ENCODE measurements at places on chromosomes 3 and 15.

DNA sequence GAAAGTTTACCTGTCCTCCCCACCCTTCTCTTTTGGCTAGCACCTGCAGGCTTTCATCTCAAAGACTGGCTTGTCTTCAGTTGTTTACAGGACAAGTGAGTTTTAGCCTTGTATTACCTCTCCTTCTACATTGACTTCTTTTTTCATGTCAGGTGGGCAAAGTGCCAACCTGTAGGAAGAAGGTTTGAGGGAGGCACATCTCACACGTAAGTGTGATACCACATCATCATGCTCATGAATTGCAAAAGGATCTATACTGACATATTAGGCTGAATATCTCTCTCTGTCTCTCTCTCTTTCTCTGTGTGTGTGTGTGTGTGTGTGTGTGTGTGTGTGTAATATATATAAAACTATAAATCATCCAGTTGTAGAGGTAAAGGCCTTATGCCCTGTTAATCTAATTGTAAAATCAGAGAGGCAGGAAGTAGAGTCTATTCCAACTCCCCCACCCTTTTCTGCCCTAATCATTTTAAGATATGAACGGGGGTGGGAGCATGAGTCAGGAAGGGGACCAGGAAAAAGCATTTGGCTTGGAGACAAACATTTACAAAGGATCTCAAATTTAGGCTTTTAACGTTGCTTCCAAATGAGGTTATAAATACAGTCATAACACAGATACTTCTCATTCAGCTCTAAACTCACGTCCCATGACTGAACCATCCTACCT is 107.0 kb upstream of the PFN2 start:
- DNase-seq: no peak

DNA sequence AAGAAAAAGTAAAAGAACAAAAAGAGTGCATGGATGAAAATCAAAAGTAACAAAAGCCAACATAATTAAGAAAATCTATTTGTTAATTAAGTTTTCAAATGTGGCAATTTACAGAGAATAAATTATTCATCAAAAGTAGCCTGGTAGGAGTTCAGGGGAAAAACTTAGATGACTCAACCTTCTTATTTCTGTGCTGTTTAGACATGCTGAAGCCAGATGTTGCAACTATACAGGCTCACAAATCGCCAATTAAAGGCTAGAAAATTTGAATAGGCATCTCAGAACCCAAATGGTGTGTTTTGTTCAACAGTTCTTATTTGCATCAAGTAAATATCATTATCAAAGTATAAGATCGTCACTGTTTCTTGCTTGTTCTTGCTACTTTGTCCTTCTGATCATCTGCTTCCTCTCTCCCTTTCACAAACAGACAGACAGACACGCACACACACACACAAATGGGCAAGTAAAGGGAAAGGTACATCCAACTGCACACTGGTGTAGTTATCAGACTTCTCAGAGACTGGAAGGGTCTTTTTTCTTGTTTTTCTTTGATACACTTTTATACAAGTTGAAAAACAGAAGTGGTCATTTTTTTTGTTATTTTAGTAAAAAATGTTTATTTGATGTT is 572.2 kb downstream of the MECOM start:
- DNase-seq: no peak

GRCh38 chr15:35912196-35912595 is 366.2 kb upstream of the DPH6 start:
- no peak for DNase-seq

DNA sequence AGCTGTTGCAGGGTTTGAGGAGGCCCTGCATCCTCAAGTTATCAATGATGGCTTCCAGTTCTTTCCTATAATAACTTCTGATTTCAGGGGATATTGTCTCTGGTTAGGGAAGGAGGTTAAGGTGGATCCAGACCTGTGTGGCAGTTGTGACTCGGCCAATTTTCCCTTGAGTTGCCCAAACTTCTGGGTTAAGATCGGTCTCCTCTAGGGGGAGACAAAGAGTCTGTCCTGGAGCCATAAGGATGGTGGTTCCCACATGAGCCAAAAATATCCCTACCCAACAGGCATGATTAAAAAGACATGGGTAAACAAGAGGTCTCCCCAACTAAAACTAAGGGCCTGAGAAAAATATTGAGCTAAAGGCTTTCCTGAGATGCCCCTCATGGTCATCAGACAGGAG is 227.5 kb upstream of the MDFIC2 start:
- DNase-seq: no peak

GRCh38 chr15:78923480-78924360 is 21.1 kb downstream of the CTSH start:
- DNase-seq: no peak

GRCh38 chr3:184788751-184789150 is 23.2 kb upstream of the VPS8 start:
- DNase-seq: no peak

GRCh38 chr3:185733980-185734724 is 90.7 kb downstream of the IGF2BP2 start:
- peak; percentile 75 for DNase-seq

- DNase-seq: no peak
Measured at GRCh38 chr15:91491101-91491950, 362.2 kb upstream of the SLCO3A1 start.

DNA sequence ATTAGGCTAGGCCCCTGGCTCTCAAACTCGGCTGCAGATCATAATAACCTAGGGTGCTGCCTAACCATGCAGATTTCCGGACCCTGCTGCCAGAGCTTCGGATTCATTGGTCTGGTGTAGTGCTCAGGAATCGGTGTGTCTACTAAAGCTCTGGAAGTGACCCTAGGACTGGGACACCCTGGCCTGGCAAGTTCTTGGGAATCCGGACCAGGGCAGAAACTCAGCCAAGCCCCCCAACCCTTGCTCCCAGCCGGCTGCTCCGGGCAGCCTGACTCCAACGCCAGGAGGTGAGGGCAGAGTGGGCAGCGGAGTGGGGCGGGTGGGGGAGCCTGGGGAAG is 23.0 kb downstream of the IGDCC3 start:
- DNase-seq: no peak

DNA sequence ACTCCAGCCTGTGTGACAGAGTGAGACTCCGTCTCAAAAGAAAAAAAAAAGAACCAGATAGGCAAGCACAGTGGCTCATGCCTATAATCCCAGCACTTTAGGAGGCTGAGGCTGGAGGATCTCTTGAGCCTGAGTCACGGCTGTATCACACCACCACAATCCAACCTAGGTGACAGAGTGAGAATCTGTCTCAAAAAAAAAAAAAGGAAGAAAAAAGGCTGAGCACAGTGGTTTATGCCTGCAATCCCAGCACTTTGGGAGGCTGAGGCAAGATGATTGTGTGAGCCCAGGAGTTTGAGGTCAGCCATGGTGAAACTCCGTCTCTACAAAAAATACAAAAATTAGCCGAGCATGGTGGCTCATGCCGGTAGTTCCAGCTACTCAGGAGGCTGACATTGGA is 5.6 kb upstream of the NICN1 start:
- no peak for DNase-seq

DNA sequence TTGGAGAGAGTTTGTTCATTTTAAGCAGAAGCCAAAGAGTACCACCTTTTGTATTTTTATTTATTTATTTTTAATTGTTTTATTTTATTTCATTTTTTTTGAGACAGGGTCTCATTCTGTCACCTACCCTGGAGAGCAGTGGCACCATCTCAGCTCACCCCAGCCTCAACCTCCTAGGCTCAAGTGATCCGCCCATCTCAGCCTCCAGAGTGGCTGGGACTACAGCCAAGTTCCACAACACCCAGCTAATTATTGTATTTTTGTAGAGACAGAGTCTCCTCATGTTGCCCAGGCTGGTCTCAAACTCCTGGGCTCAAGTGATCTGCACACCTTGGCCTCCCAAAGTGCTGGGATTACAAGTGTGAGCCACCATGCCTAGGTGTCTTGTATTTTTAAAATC is 9.6 kb downstream of the CCR8 start:
- DNase-seq: no peak

GRCh38 chr15:35061161-35061824 is 23.8 kb downstream of the NANOGP8 start:
- no peak for DNase-seq

DNA sequence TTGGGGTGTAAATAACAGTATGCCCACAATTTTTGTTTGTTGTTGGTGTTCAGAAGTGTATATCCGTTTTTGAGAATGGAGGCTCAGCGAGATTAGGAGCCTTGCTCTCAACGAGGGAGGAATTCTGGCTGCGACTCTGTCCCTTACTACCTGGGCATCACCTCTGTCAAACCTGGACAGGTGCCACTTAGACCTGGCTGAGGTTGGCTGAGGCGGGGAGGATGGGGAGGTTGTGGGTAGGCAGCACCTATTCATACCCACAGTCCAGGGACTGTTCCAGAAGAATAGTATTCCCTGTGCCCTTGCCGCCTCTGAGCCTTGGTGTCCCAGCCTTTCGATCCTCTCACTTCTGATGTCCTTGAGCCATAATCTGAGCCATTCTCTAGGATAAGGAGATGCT is 99.9 kb downstream of the LINGO1 start:
- no peak for DNase-seq

DNA sequence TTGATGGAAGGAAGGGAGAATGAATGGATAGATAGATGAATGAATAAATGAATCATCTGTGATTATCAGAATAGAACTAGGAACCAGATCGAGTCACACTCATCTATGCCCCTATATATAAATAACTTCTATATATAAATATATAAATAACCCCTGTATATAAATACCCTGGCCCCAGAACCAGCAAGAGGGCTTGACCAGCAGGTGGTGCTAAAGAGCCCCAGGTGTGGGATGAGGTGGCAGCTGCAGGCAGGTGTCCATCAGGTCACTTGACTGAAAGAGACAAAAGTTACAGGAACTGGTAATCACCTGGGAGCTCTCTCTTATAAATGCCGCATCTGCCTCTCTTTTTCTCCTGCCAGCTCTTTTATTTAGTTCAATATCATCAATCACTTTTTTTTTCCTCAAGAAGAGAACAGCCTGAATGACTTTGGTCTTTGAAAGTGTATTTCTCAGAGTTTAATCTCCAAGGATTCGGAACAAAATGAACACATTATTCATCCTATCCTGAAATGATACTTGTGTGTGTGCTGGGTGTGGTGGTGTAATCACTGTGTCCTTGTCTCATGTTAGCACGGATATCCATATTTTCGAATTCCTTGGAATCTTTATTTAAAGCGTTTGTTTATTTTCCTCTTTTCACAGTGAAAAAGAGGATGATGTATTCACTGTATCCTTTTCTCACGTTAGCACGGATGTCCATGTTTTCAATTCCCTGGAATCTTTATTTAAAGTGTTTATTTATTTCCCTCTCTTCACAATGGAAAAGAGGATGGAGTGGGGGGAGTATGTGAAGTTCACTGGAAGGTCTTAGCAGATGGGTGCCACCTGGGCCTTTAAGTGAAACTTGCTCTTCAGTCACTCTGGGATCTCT is 35.4 kb upstream of the ATG7 start:
- peak; percentile 74 for DNase-seq

GRCh38 chr3:25572919-25573385 is 91.8 kb downstream of the TOP2B start:
- no peak for DNase-seq

GRCh38 chr3:135621184-135621920 is 344.2 kb upstream of the PPP2R3A start:
- DNase-seq: no peak

GRCh38 chr3:112759681-112760080 is 87.0 kb downstream of the CD200R1L start:
- DNase-seq: no peak

GRCh38 chr3:44762170-44762677 is 630 bp downstream of the KIF15 start:
- no peak for DNase-seq

DNA sequence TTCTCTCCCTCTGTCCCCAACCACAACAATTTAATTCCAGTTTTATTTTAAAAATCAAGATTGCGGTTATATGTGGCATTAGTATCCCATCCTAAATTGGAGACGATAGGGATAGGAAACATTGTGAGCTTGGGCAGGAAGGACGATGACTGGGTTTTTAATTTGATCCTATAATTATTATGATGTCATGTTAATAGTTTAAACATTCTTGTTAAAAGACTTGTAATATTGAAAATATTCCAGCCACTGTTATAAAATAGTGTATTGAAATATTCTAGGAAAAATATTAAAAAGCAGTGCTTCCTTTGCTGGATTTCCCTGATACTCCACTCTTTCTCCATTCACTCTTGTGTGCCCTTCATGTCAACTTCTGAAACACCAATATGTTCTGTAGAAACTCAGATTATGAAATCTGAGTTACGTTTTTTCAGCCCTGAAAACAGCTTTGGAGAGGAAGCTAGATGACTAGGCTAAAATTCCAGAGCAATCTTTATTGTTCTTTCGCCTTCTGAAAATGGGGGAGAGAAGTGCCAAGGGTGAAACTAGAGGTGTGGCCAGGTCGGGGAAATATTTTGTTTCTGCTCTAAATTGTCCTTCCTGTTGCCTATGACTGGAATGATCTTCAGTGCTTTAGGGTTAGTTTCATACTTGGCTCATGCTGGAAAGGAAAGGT is 46.1 kb upstream of the MAP3K13 start:
- no peak for DNase-seq

DNA sequence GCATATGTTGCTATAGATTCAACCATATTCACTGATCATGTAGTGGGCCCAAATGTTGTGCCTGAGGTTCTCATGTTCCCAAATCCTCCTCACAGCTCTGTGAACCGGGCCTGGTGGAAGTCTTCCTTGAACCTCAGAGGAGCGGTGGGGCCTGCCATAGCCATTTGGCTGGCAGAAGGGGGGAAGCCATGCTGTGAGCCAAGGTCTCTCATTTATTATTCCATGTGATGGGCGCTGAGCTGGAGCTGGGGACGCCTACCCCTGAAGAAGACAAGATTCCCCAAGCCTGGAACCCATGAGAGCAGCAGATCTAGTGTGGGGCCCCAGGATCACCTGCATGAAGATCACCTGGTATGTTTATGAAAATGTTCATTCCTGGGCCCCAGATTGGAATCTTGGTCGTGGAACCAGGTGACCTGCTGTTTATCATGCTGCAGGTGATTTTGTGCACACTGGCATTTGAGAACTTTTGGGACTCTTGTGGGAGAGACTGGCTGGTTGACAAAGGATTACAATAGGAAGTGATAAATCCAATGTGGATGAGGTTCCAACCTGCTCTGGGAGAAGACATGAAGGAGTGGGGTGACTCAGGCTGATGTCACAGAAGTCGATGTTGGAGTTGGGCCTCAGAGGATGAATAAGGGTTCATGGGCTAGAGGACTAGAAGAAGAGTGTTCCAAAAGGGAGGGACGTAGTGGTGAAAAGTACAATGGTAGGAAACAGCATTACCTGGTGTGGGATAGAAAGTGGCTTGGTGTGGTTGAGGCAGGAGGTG is 102.1 kb downstream of the ASB7 start:
- DNase-seq: no peak

GRCh38 chr15:80776420-80777045 is 2.6 kb upstream of the CEMIP start:
- DNase-seq: peak; percentile 88

Measured in neural progenitor cell (in vitro differentiated cells).